ENCODE measurements at places on chromosomes 7 and 10.

- DNase-seq = no peak
Measured at GRCh38 chr7:149569726-149570422, 72.3 kb upstream of the ZNF746 start.

DNA sequence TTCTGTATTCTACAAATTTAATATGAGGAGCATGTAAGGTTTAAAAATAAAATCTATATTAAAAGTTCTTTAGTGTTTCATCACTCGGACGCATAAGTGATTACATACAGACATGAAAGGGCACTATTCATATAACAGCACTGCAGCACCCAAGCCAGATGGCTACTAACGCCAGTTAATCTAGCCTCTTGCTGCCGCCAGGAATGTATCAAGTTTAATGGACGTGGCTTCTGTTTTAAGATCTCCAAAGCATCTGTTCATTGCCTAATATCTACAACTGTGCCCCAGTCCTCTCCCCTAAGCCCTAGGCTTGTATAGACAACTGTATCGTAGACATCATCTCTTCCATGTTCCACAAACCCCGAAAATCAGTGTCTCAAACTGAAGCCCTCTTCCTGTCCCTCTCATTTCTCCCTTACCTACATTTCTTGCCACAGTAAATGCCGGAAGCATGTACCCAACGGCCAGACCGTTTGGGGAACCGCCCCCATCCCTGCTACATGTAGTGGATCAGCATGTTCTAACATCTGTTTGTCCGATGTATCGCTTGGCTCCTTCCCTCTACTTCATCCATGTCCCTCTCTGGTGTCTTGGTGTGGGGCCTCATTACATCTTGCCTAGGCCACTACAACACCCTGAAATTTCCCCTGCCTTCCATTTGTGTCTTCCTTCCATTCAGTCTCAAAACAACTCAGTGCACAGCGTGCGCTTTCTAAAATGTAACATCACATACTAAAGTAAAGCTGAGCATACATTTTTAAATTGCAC is 147.5 kb upstream of the RSU1 start:
- DNase-seq = no peak

- DNase-seq = no peak
Measured at GRCh38 chr10:101014966-101015581, 15.5 kb downstream of the LZTS2 start.

DNA sequence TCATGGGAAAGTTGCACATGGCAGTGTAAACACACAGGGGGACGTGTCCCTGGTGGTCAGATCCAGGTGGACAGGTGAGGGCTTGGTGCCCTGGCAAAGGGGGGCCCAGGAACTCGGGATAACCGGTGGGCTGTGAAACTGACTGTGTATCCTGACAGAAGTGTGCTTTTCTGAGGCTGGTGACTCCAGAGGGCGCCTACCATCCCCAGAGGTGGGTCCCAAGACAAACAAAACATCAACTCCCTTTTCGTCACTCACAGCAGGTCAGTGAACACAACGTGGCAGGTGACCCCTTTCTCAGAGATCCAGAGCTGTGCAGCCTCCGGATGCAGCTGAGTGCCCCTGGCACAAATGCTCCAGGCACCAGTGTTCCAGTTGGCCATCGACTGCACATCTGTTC is 56.0 kb upstream of the DDC start:
- no peak for DNase-seq

DNA sequence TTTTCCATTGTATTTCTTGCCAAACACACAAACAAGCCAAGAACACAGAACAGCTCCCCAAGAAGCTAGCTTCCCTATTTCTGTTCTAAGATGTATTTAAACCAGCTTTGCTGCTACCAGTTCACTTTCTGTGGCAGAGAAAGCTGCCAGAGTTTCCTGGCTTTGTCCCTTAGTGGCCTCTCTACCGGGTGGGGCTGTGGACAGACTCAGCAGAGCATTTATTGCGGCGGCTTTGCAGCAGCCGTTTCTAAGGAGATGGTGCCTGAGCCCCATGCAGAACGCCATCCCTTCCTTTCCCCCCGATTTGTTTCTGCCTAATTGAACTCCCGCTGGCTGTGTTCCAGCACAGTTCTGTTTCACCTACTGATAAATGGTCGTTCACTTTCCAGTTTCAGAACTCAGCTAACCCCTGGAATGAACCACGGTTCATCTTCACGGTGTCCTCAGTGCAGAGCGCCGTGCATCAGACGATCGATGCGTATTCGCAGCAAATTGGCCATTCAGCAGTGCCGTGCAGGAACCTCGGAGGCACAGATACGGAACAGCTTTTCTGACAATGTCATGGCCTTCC is 33.8 kb upstream of the SFMBT2 start:
- DNase-seq = no peak

Measured in NCI-H1417 treated with DMSO at 0.1 percent for 48 hours (cell line).